ENCODE measurements at places on chromosomes 3 and 15.

DNA sequence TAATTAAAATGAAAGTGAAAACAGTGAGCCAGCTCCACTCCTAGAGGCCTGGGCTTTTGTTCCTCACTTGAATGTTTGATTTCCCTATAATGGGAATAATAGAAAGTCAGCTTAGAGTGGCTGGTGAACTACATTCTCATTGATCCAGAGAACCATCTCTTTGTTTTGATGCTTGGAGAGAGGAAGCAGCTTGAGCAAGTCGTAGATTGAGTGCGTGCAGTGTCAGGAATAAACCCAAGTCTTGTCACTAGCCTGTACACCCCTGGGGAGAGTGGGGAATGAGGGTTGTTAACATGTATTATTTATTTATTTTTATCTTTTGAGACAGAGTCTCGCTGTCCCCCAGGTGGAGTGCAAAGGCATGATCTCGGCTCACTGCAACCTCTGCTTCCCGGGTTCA, 885 bp upstream of the LSG1 start:
- DNase-seq = no peak

DNA sequence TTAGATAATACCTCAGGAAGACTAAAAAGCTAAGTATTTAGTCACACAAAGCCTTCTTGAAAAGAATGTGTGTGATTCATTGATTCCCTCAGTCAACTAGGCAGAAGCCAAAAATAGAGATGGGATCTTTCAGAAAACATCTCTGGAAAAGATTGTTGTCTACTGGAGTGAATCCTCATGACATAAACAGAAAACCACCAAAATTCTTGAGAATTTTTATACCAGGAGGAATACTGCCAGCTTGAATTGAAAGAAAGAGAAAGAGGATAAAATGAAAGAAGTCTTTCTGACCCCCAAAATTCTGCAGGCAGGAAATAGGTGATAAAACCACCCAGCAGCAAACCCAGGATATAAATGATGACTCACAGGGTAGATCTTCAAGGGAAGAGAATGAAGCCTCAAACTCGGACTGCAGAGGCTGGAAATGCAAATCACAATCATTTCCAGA, 363.1 kb upstream of the PLSCR5 start:
- DNase-seq = peak; percentile 95

DNA sequence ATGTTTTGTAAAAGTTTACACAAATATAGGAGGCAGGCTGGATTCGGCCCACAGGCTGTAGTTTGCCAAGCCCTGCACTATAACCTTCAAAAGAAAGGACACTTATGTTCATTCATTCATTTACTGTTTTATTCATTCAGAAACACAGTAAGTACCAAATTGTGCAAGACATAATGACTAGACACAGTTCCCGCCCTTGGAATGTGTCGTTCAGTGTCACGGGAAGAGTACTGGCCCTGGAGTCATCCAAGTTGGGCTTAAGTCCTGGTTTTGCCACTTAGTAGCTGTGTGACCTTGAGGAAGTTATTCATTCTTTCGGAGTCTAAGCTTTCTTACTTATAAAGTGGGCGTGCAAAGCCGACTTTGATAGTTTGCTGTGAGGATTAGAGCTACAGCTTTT, 22.0 kb downstream of the COLQ start:
- no peak for DNase-seq

- DNase-seq = no peak
Observed at GRCh38 chr3:63582943-63583500, 69.5 kb upstream of the SNTN start.

- DNase-seq = no peak
Observed at GRCh38 chr3:31533169-31534064, 692 bp downstream of the STT3B start.

DNA sequence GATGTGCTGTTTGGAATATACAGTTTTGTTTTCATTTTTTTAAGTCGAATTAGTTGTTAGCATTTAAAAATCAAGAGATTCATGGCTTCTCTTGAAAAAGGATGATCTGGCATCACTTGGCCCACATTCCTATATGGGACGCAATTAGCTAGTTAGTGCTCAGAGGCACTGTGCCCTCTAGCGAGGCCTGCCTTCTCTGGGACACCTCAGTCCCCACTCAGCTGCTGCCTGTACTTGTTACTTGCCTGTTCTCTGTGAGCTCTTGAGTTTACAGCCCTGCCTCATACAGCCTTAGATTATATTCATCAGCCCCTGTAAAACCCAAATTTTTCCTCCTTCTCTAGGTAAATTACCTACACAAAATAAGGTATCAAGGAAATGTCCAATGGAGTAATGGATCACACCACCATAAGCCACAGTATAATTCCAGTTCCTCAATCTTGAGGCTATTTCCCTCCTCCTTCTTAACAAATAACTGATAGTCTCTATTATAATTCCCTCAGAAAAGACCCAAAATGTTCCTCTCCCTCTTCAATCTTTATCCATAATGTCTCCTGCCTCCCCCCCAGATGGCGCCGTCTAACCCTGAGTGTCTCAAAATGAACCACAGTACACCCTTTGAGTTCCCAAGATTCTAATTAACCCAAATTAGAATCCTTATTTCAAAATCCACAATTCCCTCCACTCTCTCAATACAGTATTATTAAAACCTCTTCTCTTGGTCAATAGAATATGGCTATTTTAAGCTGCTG, 2.7 kb downstream of the ZMAT3 start:
- peak; percentile 15 for DNase-seq

DNA sequence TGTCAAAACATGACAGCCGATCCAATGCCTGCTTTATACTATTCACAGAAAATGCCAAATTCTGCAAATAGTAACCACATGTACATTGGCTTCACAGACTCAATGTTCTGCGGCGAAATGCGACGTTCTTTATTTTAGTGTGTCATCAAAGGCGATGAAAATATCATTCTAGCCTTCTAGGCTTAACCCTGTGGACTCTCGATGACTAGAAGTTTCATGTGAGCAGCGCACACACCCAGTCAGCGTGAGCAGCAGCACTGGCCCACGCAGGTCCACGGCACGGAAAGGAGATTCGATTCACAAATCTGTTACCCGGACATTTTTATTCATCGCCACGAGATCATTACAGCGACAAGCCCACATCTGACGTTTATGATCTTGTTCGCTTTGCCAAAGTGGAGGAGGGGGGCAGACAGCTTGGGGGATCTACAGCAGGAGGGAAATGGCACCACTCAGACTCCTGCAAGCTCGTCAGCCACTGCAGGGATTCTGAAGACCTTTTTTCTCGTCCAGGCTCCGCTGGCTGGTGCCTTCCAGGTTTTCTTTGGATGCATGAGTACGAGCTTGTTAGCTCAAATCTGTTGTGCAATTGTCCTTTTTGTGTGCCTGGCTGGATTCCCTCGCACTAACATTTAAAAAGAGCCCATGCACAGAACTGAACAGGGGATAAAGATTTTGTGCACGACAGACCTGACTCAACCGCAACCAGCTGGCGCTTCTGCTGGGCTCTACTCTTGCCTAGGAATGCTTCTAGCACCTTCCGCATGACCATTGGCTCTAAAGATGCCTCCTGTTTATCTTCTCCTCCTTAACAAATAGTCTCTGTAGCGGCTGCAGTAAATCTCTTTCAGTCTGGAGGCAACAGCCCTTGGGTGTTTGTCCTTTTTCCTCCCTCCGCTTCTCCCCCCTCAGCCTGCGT, 938.4 kb downstream of the MCTP2 start:
- DNase-seq = peak; percentile 30

- peak; percentile 46 for DNase-seq
Observed at GRCh38 chr15:26889298-26889898, 22.5 kb downstream of the GABRA5 start.

DNA sequence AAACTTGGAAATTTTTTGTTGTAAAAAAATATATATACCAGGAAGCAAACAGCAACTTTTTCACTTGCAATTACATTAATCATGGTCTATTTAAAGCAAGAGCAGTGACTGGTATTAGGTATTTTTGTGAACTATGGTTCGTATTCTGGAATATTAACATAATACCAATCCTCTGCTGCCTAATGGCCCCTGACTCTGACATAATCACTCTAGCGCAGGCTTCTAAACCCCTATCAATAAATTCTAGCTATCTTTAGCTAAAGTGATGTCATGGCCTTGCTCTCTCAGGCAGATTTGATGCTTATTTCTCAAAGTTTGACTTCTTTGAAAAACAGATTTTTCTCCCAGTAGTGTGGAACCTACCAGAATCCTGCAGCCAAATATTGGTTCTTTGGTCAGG, 808.3 kb downstream of the VGLL3 start:
- no peak for DNase-seq

DNA sequence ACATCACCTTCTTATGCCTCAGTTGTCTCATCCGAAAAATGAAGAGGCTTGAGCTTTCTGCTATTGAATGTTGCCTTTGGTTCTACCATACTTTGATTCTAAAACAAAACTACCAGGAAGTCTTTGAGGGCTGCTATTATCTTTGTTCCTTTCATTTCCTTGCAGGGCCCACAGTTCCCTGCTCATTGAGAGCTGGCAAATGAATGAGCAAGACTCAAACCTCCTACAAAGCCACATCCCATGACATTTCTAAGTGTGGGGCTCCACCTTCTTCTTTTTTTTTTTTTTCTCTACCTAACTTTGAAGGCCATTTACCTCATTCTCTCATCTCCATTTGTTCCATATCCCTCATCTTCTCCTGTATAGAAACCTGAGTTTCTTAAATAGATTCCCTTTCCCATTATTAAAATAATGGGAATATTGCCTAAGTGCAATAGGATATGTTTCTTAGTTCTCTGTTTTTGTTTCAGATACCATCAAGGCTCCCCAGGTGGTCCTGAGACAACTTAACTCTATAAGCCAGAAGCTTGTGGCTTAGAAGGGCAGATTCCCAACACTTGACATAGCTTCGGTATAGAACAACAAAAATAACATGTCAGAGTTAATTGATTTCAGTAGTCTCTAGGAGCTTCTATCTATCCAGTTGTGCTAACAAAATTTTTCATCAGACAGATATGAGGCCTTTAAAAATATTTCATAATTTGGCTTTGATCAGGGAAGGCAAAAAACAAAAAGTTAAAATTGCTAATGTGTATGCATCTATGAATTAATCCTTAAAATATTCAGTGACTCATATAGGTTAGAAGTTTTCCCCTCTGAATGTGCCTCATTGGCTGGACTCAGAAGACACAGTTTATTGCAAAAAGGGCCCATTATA, 951.6 kb downstream of the TUSC7 start:
- peak; percentile 77 for DNase-seq

DNA sequence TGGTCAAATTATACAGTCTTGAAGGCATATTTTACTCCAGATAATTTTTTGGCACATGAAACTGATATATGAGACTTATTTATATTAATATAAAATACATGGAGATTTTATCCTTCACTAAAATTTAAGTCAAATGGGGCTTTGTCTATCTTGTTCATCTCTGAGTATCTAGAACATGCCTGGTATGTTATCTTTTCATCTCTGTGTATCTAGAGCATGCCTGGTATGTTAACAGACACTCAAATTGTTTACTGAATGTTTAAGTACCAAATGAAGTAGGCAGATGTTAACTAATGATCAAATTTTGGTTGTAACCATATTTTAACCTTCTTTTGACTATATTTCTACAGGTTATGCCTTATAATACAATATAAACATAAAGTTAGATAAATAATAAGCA, 7.7 kb downstream of the GTF2A2 start:
- DNase-seq = no peak
